ENCODE measurements at places on chromosomes 13 and 19.
A peak's percentile ranks its signal among the peaks of the same experiment; 100 is the strongest.

DNA sequence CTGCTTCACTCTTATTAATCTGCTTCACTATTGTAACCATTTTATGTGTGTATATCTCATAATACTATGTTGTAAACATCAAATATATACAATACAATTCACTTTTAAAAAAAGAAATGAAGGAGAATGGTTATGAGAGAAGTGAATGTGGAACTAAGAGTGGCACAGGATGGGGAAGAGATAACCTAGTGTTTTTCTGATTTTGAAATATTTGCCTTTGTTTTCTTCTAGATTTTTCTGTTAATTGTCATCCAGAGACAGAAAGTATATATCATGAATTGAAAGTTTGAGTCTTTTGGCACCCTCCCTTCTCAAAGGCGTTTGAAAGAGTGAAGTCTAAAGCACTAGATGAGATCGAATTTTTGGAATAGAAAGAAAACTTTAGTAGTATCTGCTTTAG, 2.8 kb downstream of the DNAJC3 start:
- DNase-seq, result no peak

- no peak for DNase-seq
Observed at GRCh38 chr13:45257638-45258333, 56.9 kb upstream of the KCTD4 start.

GRCh38 chr19:51803519-51803918, 8.6 kb downstream of the FPR3 start:
- DNase-seq, result no peak

DNA sequence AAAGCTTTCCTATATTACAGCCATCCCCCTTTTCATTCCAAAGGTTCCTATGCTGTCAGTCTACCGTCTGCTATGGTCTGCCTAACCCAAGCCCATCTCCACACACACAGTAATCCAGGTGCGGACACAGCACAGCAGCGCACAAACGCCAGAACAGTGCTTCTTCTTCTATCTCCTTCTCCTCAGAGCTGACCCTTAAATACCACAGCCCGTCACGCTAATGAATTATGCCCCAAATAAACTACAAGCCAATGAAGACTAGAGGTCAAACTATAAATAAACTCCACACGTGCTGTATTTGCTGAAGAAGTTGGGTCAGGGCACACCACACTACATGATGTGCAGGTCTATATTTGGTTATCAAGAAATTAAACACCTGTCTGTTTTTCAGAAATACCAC, 71.8 kb downstream of the TBC1D4 start:
- DNase-seq, result no peak

GRCh38 chr19:8386990-8387389, 3.2 kb upstream of the RAB11B start:
- DNase-seq, result no peak

- peak; percentile 24 for DNase-seq
Observed at GRCh38 chr19:16117594-16118033, 5.9 kb downstream of the RAB8A start.

DNA sequence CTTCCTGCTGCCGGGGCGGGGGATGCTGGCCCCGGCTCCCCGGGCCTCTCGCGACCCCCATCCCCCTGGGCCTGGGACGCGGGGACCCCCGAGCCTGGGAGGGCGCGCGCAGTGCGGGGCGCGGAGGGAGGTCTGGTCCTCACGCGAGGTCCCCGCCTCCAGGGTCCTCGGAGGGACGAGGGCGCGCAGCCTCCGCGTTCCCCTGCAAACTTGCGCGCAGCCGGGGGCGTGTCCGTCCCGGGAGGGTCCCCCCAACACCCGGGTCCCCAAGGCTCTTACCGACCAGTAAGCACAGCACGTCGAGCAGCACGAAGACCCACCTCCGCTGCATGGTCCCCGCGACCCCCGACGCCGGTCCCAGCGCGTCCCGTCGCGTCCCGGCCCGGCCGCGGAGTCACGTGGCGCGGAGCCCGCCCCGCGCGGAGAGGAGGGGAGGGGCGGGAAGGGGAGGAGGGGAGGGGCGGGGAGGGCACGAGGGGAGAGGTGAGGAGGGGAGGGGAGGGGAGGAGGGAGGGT, at the start of gene PLPP2:
PLPP2 (minus strand) TSS at position 398 of the 516 bp plus-strand sequence; CDS start at position 331, 67 bp downstream.
- no peak for DNase-seq

GRCh38 chr13:43448605-43449336, 338.0 kb downstream of the ENOX1 start:
- no peak for DNase-seq

- DNase-seq, result peak; percentile 64
Observed at GRCh38 chr19:10114651-10115391, 3.3 kb downstream of the P2RY11 start.

GRCh38 chr13:50731400-50731799, 112.1 kb downstream of the DLEU7 start:
- DNase-seq, result no peak

- no peak for DNase-seq
Observed at GRCh38 chr13:22648320-22648801, 532.4 kb upstream of the SGCG start.

DNA sequence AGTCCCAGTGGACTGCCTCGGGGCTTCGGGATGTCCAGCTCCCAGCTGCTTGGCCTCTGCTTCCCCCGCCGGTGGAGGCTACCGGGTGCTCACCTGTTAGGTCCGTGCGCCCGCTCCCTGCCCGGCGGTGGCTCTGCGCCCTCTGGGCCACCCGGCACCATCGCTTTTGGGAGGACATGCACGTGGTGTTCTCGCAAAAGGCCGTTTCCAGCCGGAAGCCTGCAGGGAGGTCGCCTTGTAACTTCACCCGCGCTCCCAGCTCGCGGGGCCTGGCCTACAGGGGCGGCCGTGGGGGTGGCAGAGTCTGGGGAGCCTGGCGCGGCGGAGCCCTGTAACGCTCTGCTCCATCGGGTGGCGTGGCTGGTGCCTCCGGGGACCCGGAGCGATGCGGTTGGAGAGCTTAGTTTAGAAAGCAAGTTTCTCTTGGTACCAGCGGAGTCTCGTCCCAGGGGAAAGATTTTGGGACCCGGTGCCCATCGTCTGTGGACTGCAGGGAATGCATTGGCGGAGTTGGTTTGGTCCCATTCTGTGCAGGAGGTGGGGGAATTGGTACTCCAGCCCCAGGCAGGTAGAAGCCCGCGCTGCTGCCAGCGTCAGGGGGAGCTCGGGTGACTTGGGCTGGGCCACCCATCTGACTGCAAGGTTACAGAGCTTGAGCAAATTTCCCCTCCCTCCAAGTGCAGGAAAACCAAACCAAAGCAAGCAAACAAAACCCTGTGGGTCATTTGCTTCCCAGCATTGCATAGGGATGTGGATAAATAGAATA, 673 bp downstream of the SPATA13 start:
- peak; percentile 23 for DNase-seq

GRCh38 chr19:43662487-43662886, 7.5 kb downstream of the PLAUR start:
- no peak for DNase-seq

DNA sequence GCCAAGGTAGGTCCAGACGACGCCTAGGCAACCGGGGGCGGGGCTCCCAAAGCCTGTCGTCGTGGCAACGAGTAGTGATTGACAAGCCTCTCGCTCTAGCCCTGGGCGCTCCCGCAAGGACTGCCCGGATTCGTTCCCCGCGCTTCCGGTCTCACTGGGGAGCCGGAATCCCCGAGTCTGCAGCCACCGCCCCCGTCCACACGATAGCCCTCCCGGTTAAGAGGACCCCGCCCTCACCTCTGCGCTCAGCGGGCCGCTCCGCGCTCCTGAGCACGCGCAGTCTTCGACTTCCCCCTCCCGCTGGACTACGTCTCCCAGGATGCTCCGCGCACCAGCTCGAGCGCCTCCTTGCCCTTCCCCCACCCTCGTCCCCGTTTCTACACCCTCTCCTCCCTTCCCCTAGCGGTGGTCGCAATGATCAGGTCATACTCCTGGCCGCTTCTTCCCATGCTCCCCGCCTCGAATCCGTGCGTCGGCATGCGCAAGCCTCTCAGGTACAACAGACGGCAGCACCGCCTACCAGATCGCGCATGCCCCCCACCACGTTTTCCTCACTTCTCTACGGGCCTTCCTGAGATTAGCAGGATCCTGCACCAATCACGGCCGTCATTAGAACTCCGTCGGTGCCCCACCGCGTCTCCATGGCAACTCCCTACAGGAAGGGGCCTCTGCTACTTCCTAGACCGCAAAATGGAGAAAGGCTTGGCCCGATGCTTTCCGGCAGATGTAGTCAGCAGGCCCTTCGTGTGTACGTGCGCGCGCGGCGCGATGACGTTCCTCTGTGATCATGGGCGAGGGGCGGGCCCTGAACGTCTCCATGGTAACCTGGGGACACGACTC, at the start of gene MZF1:
MZF1 (minus strand) TSS at position 518 of the 840 bp plus-strand sequence. CDS start 1,946 bp downstream, outside the sequence.
- peak; percentile 100 for DNase-seq

- DNase-seq, result no peak
Observed at GRCh38 chr13:111895896-111896821, 170.8 kb upstream of the SOX1 start.

DNA sequence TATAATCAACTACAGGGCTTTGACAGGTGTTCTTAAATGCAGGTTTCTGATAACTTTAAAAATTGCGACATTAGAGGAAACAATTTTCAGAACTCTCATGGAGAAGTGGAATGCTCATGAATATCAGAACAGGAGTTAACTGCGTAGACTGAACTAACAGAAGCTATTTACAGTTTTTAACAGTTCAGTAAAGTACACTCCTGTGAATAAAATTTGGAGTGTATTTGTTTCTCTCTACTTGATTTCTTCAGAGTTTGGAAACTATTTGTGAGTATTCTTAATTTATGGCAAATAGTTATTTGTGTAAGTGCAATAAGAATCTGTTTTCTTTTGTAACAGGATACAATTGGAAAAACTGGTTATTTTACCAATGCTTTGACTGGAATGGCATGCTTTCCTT, 114.4 kb downstream of the TNFRSF19 start:
- DNase-seq, result no peak

DNA sequence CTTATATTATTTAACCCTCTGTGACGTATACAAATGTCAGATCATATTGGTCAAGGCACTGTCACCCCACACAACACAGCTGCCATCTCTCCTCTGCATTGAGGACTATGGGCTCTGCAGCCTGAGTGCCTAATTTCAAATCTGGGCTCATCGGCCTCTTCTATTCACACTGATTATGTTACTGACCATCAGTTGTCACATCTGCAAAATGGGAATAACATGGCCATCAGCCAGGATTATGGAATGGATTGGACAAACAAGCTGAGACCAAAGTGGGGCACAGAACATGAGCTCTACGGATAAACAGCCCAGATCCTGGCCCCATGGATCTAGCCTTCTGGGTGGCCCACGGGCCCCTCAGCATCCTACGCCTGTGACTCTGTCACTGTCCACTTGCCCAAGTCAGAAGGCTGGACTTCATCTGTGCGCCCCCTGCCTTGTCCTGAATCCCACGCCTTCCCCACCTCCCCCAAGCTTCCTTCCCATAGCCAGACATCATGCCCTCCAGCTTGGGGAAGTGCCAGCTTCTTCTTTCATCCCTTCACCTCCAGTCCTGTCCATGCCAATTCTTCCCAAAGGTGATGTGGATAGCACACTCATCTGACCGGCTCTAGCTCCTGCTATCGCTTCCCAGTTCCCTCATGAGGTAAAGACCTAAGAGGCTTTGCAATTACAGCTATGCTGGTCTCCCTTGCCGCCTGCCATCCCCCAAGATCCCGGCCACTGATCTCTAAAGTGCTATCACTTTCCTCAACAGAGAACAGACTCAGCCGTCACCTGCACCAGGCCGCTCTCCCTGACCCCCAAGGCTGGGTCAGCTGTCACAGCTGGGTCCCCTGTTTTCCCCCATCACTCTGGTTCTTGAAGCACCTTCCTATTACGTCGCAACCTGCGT, 872 bp downstream of the FARSA start:
- DNase-seq, result no peak

DNA sequence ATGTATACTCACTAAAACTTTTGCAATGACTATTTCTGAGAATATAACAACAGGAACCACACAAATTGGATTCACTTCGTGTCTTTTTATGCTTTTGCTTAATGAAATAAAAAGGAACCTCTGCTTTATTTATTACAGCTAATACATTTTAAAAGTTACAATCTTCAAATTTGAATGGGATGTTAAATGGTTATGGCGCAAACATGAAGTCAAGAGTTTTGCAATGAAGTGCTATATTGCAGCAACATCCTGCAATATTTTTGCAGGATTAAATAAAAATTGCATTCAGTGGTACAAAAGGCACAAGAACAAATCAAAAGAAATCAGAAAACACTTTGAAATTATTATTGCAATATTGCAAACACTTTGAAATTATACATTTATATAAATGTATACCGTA, 1519.0 kb upstream of the MIR17HG start:
- DNase-seq, result no peak

GRCh38 chr19:56076498-56076897, 44.6 kb downstream of the ZNF787 start:
- DNase-seq, result no peak

DNA sequence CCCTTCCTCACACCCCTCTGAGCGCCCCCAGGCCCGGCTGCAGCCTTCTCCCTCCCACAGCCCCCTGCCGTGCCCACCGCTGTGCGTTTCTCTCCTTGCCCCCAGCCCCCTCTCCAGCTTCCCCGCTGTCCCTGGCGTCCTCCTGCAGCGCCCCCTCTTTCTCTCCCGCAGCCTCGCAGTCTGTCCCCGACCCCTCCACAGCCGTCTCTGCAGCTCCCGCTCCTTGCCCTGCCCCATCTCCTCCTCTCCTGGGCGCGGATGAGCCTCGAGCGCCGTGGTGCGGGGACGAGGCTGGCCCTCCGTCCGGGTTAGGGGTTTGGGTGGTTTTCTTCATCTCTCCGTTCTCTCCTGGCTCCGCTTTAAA, 1.1 kb downstream of the KMT5C start:
- DNase-seq, result no peak

GRCh38 chr19:48370955-48371354, 6.8 kb downstream of the SYNGR4 start:
- no peak for DNase-seq
